ENCODE measurements at places on chromosomes 2 and 18. TPM values are rescaled to one million over a fixed set of nuclear protein-coding genes. Genes with fewer than 3 reads are reported as not detected.

- DNase-seq = no peak
Measured at GRCh38 chr18:59661891-59662701, 35.1 kb downstream of the CCBE1 start.

GRCh38 chr2:218975060-218975777, 9.8 kb downstream of the FEV start:
- no peak for DNase-seq

DNA sequence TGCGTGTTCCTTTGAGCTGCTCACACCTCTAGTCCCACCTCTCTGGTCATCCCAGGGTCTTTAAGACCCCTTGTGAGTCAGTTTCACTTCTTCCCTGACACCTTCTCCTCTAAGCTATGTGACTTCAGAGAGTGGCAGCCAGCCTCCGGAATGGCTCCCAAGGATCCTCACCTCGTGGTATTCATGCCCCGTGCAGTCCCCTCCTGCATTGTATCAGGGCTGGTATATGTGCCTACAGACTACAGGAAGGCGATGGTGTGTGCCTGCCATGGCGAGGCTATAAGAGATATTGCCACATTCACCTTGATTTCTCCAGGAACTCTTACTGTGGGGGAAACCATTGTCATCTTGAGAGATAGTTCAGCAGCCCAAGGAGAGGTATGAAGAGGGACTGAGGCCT, 128.0 kb upstream of the SMAD2 start:
- DNase-seq = no peak

DNA sequence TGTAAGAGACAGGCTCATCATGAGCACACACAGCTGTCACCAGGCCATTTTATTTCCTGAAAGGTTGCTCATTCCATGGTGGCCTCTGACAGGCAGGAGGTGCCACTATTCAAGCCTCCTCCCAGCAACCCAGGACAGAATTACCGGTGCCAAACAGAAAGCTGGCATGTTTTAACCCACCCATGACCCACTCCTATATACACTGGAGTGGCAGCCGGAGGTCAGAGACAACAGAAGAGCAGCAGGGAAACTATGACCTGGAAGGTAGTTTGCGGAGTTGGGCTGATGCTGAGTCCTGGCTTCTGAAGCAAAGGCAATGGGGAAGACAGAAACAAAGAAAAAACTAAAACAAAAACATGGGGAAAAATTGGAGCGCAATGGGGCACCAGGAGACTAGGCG, 2.3 kb downstream of the RFTN2 start:
- DNase-seq = no peak

GRCh38 chr2:158413581-158413980, 43.0 kb downstream of the CCDC148 start:
- no peak for DNase-seq

DNA sequence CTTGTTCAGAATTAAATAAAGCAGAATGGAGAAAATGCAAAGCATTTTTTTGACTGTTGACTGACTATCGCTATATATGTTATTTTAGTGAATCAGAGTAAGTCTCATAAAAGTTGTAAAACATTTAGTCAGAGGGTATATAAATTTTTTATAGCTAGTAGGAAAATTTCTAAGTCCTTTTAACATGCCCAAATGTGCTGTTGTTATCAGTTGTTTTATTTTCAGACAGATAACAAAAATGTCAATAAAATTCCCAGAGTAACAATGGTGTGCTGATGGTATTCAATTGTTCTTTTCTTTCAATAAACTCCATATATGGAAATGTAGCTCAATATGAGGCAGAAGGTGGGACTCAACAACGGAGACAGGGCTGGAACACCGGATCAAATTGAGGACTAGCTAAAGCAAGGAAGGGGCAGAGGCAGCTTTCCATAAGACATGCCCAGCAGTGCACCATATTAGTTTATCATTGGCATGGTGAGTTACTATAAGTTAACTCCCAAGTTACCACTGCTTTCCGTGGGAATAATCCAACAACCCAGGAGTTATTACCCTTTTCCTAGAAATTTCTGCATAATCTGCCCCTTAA, 26.6 kb downstream of the GULP1 start:
- DNase-seq = no peak

GRCh38 chr18:78896111-78896905, 83.3 kb upstream of the SALL3 start:
- DNase-seq = no peak

DNA sequence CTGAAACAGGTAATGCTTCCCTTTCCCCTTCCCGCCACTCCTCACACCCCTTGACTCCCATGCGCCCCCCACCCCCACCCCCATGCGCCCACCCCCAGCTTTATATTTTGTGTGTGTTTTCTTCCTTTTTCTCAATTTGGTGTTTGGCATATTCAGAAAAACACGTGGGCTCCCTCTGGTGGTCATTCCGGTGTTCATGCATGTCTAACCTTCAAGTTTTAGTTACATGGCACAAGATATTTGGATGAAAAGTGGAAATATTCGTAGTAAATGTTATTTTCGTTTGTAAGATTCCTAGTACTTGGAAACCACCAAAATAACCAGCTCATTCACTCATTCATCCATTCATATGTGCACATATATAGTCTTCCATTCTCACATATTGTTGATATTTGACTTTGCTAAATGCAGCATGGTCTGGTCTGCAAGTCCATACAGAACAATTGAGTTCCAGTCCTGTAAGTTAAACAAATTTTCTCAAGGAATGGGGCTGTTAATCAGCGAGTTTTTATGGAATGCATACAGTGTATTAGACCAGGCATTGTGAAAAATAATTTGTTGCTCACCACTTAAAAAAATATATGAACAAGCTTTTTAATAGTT, 143.6 kb upstream of the MAP3K20 start:
- DNase-seq = peak; percentile 70

Gene PLGLB1
- polyA plus RNA-seq = 1.7 TPM

GRCh38 chr2:75023666-75024455, 65.4 kb downstream of the POLE4 start:
- DNase-seq = no peak

All from urinary bladder (tissue), 4 donors.